RPMI7951 (cell line): ENCODE measurements at places on chromosomes 1 and 21. TPM values are rescaled to one million over a fixed set of nuclear protein-coding genes. Genes with fewer than 3 reads are reported as not detected.

The ARID1A gene
- total RNA-seq = 12.5 and 15.4 TPM in 2 replicates

The NUF2 gene
- total RNA-seq = 88.0 and 102 TPM in 2 replicates

The LINGO4 gene
- not detected in 2 replicates for total RNA-seq

The CD1E gene
- not detected in 2 replicates for total RNA-seq

The NHLH1 gene
- total RNA-seq = not detected in 2 replicates

The ARHGAP30 gene
- 0.20 TPM in 1 of 2 replicates, not detected in the other for total RNA-seq

The PPIAL4G gene
- not detected in 2 replicates for total RNA-seq

The LCE2C gene
- not detected in 2 replicates for total RNA-seq

The ANXA9 gene
- 0.20 TPM in 1 of 2 replicates, not detected in the other for total RNA-seq
